ENCODE measurements at places on chromosomes 5 and 9.

DNA sequence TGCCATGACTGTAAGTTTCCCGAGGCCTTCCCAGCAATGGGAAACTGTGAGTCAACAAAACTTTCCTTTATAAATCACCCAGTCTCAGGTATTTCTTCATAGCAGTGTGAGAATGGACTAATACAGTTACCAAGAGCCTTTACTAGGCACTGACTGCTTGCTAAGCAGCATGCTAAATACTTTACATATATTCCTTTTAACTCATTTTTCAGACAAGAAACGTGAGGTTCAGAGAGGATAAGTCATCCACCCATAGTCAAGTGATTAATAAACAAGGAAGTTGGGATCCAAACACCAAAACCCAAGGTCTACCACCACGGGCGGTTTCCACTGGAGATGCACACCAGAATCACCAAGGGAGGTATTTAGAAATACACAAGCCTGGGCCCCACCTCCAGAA, 50.8 kb downstream of the GABBR2 start:
- DNase-seq, result no peak

DNA sequence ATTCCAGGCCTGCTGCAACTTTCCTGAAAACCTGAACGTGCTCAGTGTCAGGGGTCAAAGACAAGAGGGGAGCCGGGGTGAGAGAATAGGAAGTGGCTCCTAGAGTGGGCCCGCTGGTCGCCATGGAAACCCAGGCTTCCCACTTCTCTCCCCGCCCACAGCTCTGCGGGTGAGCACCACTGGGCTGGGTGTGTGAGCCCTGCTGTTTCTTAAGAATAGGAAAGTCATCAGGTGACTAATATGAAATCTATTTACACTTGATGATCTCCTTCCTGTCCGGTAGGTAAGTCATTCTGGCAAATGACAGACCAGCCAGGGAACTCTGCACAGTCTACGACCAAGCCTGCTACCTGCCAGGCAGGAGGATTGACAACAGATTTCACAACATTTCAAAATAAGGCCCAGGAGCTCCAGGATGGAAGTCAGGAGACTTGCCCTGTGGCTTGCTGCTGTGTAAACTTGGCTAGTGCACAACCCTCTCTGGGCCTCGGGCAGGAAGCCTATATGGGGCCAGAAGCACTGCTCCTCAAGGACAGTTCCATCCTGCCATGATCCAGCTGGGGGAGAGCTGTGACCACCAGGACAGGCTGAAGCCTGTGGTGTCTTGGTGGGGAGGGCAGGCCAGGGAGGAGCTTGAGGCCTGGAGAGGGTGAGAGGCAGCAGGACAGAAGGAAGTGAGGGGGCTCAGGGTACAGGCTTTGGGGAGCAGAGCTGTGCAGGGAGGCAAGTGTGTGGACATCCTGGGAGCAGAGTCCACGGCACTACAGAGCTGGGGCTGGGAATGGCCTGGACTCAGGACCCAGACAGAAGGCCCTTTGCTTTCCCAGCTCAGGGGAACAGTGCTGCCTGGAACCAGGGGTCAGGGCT, 60.6 kb downstream of the SHB start:
- no peak for DNase-seq

DNA sequence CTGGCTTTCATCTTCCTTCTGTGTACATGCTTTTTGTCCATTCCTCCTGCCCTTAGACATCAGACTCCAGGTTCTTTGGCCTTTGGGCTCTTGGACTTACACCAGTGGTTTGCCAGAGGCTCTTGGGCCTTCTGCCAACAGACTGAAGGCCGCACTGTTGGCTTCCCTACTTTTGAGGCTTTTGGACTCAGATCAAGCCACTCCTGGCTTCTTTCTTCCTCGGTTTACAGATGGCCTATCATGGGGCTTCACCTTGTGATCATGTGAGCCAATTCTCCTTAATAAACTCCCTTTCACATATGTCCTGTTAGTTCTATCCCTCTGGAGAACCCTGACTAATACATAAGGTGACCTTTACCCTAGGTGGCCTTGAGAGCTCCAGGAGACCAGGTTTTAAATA, 189.1 kb upstream of the CCNG1 start:
- DNase-seq, result no peak

DNA sequence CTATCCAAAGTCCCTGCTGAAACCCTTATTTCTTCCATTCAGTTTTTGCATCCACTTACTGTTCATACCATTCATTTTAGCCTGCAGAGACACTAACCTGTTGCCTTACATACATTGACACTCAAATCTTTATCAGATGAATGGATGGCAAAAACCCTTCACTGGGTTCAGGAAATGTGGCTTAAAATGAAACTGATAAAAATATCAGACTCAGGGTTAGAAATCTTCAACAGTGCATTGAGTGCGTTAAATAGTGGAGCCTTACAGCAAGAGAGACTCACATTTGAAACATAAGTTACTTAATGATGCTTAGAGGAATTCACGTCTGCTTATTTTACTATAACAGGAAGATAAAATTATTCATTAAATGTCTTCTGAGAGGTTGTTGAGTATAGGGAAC, 28.0 kb upstream of the BNC2 start:
- no peak for DNase-seq

GRCh38 chr5:55364537-55365055, 56.8 kb downstream of the MTREX start:
- DNase-seq, result no peak

GRCh38 chr5:134380346-134380745, 9.0 kb downstream of the UBE2B start:
- no peak for DNase-seq

- DNase-seq, result peak; percentile 2
Observed at GRCh38 chr5:157744051-157745011, 819 bp downstream of the LSM11 start.

DNA sequence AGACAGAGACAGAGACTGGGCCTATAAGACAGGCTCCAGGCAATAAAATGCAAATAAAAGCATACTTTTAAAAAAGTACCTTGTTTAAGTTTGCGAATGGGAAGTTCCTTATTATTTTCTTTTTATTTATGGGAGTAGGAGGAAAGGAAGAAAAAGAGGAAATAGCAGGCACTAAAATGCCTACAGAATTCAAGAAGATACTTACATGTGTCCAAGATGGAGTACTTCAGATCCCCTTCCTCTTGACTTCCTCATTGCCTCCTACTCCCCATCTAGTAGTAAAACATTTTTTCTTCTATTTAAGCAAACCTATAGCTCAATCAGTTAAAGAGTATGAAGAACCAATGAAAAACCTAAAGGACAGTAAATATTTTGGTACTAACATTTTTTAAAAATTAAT, 24.8 kb downstream of the GKAP1 start:
- DNase-seq, result no peak

- DNase-seq, result no peak
Observed at GRCh38 chr9:91160599-91161464, 200.9 kb downstream of the AUH start.

GRCh38 chr5:138336952-138337684, 948 bp upstream of the FAM53C start:
- no peak for DNase-seq

GRCh38 chr5:30600892-30601291, 592.6 kb upstream of the CDH6 start:
- DNase-seq, result no peak

DNA sequence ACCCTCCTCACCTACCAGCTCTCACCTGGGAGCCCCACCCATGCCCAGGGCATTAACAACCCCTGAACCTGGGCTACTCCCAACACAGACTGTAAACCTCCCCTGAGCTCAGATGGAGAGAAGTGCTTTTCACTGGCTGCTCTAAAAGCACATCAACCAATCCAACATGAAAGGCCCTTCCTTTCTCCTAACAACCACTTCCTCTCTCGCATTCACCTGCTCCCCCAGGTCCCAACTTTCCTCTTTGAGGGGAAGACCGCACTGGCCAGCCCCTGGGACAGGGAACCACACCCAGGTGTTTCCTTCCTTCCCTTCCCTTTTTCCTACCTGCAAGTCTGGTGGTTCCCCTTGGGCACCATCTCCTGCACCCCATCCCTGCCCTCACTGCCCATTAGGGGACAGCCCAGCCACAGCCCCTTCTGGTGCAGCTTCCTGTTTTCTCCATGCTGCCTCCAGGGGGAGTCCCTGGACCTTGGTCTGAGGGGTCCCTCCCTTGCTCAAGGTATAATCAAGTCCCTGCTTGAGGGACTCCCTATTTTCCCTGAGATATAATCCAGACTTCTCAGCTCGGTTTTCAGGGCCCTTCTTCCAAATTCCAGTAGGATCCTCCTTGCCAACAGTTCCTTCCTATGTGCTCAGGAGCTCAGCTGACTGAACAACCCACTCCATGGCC, 30.5 kb upstream of the DAB2IP start:
- no peak for DNase-seq

GRCh38 chr9:122333169-122333808, 37.5 kb upstream of the PTGS1 start:
- no peak for DNase-seq

DNA sequence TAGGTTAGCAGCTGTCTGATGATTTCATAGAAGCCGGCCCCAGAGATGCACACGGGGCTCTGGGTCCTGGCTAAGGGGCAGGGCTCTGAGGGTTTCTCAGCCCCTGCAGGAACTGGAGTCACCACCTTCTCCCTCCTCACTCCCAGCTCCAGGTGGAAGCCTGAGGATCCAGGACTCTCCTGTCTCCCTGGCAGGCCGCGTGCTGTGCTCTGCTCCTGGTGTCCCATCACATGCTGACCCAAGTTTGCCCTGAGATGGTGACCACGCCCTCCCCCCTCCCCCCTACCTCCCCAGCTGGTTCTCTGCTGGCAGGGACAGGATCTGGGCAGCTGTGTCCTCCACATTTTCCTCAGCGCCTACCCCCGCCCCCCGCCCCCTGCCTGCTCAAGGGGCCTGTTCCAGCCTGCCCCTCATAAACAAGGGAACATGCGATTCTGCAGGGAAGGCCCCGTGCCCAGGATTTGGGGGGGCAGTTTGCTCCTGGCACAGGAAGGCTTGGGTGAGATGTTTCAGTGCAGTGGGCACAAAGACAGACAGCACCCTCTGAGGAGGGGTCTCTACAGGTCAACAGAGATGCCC, 87.4 kb downstream of the PSD2 start:
- peak; percentile 64 for DNase-seq

All from NCI-H1105 (cell line).